GM06990 (cell line): ENCODE measurements at places on chromosomes 2 and 18.

DNA sequence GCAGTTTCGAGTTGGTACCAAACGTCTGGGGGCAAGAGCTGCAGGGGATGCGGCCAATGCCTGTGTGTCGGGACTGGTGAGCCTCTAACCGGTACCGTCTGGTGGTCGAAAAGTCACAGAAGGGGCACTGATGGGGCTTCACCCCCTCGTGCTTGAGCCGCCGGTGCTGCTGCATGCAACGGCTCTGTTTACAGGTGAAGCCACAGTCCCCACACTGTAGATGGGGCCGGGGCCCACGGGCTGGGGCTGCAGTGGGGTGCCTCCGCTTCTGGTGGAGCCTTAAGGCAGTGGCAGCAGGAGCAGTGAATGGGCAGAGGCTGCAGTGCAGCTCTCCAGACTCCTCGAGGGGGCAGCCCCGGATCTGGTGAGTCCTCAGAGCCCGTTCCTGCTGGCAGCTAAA lies 16.6 kb downstream of the ZNF142 start:
- no peak for DNase-seq

GRCh38 chr2:238920601-238921001 lies 72.7 kb downstream of the TWIST2 start:
- DNase-seq = no peak

GRCh38 chr18:50820901-50821520 lies 1.2 kb upstream of the MRO start:
- no peak for DNase-seq

DNA sequence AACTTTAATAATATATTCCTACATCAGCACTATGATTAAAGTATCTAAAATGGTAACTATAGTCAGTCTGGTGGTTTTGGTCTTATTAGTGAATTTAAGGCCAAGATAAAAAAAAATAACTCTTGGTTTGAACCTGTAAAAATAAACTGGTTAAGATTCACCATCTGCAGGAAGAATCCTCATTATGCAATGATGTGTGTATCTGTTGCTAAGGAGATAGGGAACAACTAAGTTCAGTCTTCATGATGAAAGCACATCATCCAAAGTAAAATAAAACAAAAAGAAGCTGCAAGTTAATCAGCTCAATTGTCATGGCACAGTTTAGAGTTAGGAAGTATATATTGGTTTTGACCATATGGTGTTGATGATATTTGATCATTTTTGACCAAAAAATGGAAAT lies 466.0 kb downstream of the NYAP2 start:
- DNase-seq = no peak

GRCh38 chr2:127545189-127545588 lies 9.7 kb downstream of the MYO7B start:
- DNase-seq = no peak

- DNase-seq = no peak
Measured at GRCh38 chr2:232319803-232320442, 58.6 kb upstream of the ALPP start.

DNA sequence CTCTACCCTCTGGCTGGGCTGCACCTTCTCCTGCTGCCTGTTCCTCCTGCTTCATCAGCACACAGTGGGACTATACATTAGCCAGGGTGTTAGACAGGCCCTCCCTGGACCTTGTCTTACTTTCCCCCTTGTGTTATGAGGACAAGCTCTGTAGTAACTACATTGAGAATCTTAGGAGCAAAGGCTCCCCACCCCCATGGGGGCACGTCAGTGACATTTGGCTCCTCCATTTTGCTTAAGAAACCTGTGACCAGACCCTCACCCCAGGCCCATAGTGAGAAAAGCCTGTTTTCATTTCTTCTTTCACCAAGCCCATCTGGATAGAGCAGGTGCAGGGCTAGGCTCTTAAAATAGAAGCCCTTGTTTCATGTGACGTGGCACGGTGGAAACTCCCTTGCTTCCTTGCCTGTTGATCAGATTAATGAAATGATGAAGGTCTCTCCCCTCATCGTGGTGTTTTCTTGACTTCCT lies 146.7 kb downstream of the RPIA start:
- no peak for DNase-seq

GRCh38 chr2:140862181-140862580 lies 1268.6 kb downstream of the LRP1B start:
- no peak for DNase-seq

- no peak for DNase-seq
Measured at GRCh38 chr2:129936334-129936934, 43.0 kb upstream of the RAB6C start.

GRCh38 chr2:12493031-12493513 lies 223.7 kb upstream of the TRIB2 start:
- DNase-seq = no peak

GRCh38 chr2:54545702-54546450 lies 89.7 kb downstream of the SPTBN1 start:
- no peak for DNase-seq

DNA sequence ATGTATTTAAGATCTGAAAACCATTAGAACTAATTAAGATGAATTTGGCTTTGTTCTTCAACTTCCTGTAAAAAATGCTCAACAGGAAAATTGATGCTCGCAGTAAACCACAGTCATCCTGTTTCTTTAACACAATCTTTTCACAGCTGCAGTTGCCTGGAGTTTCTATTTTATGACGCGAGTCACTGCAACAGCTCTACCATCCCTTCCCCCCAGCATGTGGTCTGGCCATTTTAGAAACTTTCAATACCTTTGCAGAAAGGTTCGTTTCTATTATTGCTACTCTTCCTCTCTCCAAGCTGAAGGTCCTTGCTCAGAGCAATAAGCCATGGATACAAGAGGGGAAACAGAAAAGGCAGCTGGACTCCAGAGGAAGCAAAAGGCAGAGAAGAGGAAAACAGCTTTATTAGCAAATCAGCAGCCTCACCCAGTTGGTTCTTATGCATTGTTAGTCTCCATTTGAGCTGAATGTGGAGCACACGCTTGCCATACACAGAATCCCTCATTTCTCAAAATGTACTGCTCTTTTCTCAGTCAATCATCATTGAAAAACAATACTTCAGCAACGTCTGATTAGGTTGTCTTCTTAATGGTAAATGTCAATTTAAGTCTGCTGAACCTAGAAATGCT lies 3.9 kb downstream of the WIPF1 start:
- peak; percentile 83 for DNase-seq

GRCh38 chr2:98771721-98772524 lies 41.0 kb upstream of the MGAT4A start:
- peak; percentile 37 for DNase-seq

DNA sequence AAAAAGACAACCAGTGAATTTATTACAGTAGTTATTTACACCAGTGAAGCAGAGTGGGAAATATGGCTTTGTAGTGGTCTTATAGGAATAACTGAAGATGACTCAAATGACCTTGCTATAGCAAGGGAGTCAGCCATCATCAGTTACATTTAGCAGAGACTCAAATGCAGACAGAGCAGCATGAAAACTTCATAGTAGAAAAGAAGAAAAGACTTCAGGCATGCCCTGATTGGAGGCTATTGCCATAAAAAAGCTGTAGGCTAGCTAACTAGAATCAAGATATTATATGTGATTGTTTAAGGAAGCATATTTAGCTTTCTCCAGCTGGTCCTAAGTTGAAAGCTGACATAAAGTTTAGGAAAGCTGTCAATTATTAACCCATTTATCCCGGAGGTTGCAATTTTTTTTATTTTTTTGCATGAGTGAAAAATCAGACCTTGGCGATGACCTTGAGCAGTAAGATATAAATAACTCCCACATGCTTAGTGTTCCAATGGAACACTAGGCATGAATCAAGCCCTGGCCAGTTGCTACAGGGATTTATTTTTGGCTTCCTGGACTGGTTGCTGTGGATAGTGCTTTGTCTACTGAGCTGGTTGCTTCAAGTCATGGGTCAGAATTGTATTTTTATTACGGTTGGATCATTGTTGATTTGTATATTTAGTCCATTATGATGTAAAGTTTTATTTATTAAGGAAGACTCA lies 675.6 kb upstream of the VRK2 start:
- no peak for DNase-seq

DNA sequence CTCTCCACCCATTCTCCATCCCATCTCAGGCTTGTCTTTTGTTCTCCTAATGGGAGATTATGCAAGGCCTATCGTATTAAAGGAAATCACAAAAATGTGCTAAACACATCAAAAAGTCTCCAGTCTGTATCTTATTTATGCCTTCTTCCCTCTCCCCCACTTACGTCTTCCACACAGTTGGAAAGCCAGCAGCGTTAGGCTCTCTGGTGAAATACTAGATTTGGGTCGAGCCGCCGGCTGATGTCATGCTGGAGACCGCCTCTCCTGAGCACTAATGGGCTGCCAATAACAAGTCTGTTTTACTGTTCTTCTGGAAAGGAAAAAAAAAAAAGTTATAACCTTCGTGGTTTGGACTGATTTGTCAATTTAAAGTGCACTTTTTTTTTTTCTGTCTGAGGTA lies 182.7 kb upstream of the SIX2 start:
- DNase-seq = no peak

GRCh38 chr2:38065502-38066135 lies 10.3 kb downstream of the CYP1B1 start:
- no peak for DNase-seq

GRCh38 chr18:1483385-1483784 lies 578.7 kb downstream of the ADCYAP1 start:
- DNase-seq = no peak

DNA sequence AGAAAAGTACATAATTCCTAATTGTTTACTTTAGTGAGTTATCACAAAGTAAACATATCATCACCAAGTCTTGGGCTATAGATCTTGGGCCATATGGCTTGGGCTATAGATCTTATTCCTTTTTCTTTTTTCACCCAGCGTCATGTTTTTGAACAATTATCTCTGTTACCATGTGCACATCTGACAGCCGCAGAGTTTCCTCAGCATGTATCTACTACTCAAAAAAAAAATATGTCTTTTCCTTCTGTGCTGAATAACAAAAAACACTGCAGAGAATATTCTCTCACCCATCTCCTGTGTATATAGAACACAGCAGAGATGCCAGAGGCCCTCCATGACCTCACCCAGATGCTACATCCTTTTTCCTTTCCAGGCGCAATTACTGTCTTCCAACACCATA lies 76.2 kb upstream of the MYO3B start:
- DNase-seq = no peak

- DNase-seq = no peak
Measured at GRCh38 chr18:58112174-58112573, 68.1 kb downstream of the NEDD4L start.

GRCh38 chr2:215270118-215270451 lies 41.8 kb upstream of the ATIC start:
- DNase-seq = no peak

- no peak for DNase-seq
Measured at GRCh38 chr2:37833423-37833822, 91.7 kb upstream of the RMDN2 start.

- DNase-seq = no peak
Measured at GRCh38 chr2:116366212-116366611, 1448.3 kb upstream of the DDX18 start.

DNA sequence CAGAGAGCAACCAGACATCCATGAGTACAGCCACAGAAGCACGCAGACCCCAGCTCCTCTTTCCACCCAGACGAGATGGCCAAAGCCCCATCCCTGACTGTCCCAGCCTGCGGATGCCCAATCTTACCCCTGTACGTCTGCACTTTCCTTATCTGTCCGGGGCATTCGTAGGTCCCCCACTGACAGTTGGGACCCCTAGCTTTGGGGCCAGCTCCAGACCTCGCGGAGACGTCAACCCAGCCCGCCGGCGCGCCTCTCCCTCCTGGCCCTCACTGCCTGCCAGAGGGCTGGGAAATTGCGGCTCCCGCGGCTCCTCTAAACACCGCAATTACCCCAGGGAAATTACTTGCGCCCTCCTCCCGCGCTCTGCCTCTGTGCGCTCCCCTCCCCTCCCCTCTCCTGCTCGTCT lies 2.3 kb downstream of the ECEL1 start:
- no peak for DNase-seq

- no peak for DNase-seq
Measured at GRCh38 chr2:127762846-127763245, 48.1 kb downstream of the WDR33 start.

DNA sequence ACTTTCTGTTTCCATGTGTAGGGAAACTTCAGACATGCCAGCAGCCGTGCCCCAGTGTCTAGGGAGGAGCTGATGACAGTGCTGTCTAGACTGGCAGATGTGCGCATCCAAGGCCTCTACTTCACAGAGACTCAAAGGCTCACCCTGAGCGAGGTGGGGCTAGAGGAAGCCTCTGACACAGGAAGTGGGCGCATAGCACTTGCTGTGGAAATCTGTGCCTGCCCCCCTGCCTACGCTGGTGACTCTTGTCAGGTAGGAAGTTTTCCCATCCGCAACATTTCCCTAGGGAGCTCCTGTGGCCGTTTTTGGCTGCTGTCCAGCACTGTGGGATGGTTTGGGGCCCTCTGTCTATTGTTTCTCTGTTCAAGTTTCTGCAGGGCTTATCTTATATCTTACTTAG lies 143.1 kb upstream of the TTC39C start:
- peak; percentile 18 for DNase-seq

DNA sequence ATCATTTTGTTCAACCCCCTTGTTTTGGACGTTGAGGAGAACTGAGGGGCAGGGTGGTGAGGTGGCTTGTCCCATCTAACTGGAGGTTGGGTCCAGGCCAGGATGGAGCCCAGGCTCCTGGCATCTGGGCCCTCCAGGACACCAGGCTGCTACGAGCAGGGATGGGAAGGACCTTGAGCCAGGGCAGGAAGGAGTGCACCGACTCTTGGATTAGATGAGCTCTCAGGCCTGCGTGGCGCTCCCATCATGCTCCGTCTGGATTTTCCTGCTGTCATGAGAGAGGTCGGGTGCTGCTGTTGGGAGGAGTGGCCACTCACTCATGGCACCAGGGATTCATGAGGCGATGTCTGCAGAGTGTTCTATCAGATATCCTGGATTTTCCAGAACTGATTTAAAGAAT lies 18.3 kb upstream of the ALLC start:
- no peak for DNase-seq

GRCh38 chr18:32048507-32049091 lies 30.0 kb downstream of the RNF125 start:
- peak; percentile 20 for DNase-seq

- DNase-seq = no peak
Measured at GRCh38 chr2:212815453-212815852, 276.9 kb upstream of the ERBB4 start.

GRCh38 chr2:127578411-127578810 lies 42.9 kb downstream of the MYO7B start:
- no peak for DNase-seq

- DNase-seq = no peak
Measured at GRCh38 chr2:3972377-3972776, 269.0 kb downstream of the DCDC2C start.

- no peak for DNase-seq
Measured at GRCh38 chr2:6370753-6371551, 494.8 kb downstream of the CMPK2 start.

DNA sequence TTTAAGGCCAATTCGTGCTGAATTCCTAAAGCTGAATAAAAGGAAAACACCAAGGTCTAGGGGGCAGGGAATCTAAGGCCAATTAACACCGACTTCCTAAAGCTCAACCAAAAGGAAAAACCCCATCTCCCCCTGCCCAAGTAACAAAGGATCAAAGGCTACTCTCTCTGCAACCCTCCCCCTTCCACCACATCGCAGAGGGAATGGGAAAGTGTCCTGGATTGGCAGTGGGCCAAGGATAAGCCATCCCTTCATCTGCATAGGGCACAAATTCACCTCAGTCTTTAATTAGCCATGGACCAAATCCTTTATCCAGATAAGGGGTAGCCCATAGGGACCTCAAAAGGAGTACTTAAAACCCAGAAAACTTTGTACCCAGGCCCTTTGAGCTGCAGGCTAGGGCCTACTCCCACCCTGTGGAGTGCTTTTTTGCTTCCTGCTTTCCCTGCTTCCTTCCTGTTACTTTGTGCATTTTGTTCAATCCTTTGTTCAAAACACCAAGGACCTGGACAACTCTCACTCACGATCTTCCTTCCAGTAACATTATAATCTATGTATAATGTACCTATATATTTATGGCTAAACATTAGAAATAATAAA lies 2119.8 kb upstream of the CELF4 start:
- DNase-seq = no peak
